Epithelial cell of alveolus of lung (primary cell): ENCODE measurements at places on chromosomes 7 and 10. TPM values are rescaled to one million over a fixed set of nuclear protein-coding genes. Genes with fewer than 3 reads are reported as not detected.

FAM13C gene
- 1.9 and 13.7 TPM in 2 replicates for total RNA-seq

NRAP gene
- total RNA-seq = not detected in 2 replicates

SGCE gene
- total RNA-seq = 59.2 and 147 TPM in 2 replicates

TLX1 gene
- not detected in 2 replicates for total RNA-seq

HHEX gene
- 11.0 and 19.4 TPM in 2 replicates for total RNA-seq
